Activated CD8-positive, alpha-beta memory T cell treated with anti-CD3 and anti-CD28 coated beads for 36 hours (primary cell): ENCODE measurements at places on chromosomes 16 and 17. TPM values are rescaled to one million over a fixed set of nuclear protein-coding genes. Genes with fewer than 3 reads are reported as not detected.

KRTAP3-2 gene
- not detected for total RNA-seq

KRT27 gene
- total RNA-seq, result not detected

SGCA gene
- not detected for total RNA-seq

EMC6 gene
- 92.5 TPM for total RNA-seq

OR4D1 gene
- total RNA-seq, result 0.15 TPM

IL34 gene
- total RNA-seq, result not detected

LRRC75A gene
- total RNA-seq, result 1.8 TPM
